MG63 (cell line): ENCODE measurements at places on chromosomes 6 and 20. TPM values are rescaled to one million over a fixed set of nuclear protein-coding genes. Genes with fewer than 3 reads are reported as not detected.

Gene GJA1
- 12.2 and 20.6 TPM in 2 replicates for total RNA-seq

Gene NANP
- 1.2 and 3.1 TPM in 2 replicates for total RNA-seq

Gene RBPJL
- total RNA-seq, result not detected in 2 replicates

Gene CCND3
- total RNA-seq, result 7.5 and 29.8 TPM in 2 replicates

Gene MACROD2
- 0.66 TPM in 1 of 2 replicates, not detected in the other for total RNA-seq

Gene ARMH2
- total RNA-seq, result not detected in 2 replicates

Gene KDM1B
- 11.0 and 20.2 TPM in 2 replicates for total RNA-seq

DNA sequence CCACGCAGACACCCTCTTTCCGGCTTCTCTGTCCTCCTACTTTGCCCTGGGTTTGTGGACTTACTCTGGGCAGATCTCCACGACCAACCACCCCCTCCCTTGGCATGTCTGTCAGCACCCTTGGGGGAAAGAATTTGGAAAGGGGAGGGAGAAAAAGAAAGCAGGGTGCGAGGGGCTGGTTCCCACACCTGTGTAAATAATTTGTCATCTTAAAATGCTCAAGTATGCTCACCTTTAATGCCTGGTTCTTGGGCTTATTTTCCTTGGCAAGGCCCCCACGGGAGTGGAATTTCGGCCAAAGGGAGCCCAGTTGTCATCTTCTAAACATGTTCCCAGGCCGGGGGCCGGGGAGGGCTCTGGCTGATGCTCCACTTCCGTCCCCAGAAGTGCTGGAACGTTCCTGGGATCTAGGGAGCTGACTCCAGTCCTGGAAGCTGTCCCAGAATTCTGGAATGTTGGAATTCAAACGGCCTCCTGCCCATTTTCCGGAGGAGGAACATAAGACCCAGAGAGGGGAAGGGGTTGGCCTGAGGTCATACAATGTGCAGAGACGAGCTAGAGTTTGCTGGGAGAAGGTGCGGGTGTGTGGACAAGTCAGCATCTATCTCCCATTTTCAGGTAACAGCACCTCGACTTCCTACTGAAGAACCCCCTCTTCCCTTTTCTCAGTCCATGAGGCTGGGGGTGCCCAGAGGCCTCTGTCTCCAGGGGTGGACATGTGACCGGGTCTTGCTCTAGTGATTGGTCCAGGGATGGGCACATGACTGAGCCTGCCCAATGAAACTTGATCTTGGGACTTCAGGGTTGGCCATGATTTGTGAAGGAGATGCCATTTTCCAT is 122.3 kb downstream of the CEBPB start:
- peak; percentile 92 for DNase-seq

DNA sequence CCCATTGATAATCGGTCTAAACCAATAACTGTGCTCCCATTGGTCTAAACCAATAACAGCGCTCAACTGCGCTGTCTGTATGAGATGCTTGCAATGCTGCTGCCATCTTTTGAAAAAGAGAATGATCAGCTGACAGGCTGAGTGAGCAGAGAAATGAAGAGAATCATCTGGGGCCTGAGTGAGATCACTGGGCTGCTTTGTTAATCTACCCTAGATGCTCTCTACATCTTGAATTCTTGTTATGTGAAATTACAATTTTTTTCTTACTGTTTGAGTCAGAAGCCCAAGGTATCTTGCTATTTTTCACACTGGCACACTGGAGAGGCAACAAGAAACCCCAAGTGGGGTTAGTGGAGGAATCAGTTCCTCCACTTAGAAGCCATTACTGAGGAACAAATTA is 91.5 kb upstream of the GCM1 start:
- no peak for DNase-seq

- no peak for DNase-seq
Measured at GRCh38 chr6:107706516-107707115, 117.5 kb downstream of the SCML4 start.

- DNase-seq, result no peak
Measured at GRCh38 chr6:160131636-160132296, 10.2 kb downstream of the SLC22A1 start.

DNA sequence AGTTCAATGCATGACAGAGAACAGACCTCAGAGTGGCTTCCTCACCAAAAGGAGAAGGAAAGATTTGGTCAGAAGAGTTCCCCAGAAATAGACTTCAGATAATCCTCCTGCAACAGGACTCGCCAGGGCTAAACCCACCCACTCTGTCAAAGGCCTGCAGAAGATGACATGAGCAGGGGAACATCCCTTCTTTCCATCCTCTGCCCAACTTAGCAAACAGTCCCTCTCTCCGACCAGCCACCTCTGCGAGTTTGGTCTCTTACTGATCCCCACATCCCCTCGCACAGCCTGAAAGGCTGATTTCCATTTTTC is 7.5 kb downstream of the NFATC2 start:
- no peak for DNase-seq

DNA sequence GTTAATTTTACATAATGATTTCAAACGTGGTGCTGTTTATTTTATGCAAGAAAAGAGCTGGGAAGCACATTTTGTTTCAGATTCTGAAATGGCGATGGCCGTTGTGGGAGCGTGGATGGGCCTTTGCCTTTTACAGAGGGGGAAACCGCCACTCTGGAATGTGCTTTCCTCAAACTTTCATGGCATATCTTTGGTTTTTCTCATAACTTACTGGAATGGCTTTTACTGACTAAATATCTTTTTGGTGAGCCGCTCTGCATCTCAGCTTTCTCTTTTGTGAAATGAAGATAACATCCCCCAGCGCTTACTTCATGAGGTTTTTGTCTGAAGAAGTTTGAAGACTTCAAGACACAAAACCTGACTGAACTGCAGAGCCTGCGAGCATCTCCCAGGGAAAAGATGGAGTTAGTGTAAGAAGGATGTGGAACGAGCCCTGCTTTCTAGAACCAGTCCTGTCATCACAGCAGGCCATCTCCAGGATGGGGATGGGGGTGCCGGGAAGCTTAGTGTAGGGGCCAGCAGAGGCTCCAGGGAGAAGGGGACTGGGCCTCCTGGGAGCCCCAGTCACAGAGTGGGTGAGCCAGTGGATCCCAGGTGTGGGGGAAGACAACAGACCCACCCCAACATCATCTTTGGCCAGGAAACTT is 61.8 kb upstream of the TIAM2 start:
- DNase-seq, result no peak

DNA sequence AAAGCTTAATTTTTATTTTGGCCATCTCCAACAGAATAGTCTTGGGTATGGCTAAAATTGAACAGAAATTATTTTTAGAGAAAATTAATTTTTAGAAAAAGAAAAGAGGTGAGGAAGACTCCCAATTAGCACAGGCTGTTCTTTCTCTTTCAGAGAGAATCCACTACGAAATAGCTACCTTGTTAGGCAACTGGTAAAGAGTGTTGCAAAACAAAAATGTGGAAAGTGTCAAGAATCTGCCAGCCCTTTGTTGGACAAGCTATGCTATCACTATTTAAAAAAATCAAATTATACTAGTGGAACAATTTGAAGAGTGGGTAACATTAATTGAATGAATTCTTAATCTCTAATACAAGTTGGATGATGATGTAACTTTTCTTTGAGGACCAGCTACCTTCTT is 19.2 kb upstream of the ZSCAN9 start:
- DNase-seq, result no peak

GRCh38 chr6:141969201-141969600 is 163.5 kb upstream of the GJE1 start:
- DNase-seq, result no peak

DNA sequence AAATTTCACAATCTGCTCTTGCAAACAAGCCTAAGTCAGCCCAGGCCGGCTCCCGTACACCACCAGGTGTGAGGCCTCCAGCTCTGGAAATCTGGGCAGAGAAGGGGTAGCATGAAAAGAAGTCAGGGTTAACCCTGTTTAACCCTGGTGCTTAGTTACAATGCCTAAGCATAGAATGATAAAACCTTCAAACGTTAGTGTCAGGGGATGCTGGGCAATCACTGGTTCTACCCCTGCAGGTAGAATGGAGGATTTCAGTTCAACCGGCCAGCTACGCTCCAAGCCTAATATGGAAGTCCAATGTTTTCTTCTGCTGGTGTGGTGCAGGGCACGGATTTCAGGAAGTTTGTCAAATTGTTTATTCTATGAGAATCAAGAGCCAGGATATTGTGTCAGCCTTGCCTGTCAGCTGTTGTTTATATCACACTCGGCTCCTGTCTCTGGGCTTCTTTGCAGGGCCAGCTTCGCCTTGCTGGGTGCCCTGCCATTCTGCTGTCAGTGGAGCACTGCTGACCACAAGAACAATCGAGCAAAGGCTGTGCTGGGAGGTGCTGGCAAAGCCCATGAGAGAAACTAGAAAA is 20.2 kb upstream of the CD93 start:
- peak; percentile 18 for DNase-seq

DNA sequence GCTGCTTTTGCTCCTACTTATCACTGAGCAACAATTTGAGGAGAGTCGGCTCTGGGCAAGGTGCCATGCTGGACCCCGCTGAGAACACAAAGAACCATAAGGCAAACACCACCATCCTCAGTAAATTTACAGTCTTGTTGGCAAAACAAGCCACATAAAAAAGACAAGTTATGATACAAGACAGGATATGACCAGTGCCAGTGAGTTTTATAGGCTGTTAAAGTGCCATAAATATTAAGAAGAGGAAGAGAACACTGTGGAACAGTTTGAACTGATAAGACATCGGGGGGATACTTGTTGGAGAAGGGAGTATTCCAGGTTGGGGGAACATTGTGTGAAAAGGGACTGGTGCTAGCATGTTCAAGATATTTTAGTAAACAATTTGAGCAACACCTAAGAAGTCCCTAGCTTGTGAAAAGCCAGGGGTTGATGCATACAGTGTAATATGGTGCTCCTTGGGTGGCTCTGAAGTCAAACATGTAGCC is 25.3 kb upstream of the RIPOR2 start:
- DNase-seq, result no peak

GRCh38 chr20:46978951-46979491 is 84.4 kb downstream of the EYA2 start:
- DNase-seq, result no peak

DNA sequence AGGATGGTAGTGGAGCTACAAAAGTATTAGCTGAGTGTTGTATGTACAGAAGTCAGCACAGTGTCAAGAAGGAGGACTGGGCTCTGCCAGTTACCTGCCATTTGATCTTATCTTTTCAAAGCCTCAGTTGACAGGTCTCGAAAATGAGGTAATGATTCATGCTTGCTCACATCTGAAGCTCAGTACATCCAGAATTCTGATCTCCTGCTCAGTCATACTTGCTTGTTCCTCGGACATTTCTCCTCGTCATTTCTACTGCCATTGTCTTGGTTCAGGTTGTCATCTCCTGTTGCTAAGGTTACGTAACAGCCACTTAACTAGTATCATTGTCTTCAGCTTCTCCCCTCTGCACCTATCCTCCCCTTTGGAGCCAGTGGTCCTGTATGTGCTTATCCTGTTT is 89.5 kb downstream of the SLX4IP start:
- no peak for DNase-seq

- DNase-seq, result no peak
Measured at GRCh38 chr20:53402233-53403005, 191.2 kb downstream of the ZNF217 start.

DNA sequence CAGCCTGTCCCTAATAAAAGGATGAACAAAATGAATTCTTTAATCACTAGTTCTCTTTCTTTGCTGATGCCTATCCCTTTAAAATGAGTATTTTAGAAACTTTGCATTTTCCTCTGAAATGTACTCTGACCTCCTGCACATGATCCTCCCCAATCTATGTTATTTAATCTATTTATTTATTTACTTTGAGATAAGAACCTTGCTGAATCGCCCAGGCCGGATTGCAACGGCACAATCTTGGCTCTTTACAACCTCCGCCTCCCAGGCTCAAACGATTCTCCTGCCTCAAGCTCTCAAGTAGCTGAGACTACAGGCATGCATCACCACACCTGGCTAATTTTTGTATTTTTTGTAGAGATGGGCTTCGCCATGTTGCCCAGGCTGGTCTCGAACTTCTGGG is 27.9 kb downstream of the ADTRP start:
- peak; percentile 56 for DNase-seq

GRCh38 chr6:131262060-131262459 is 126.8 kb downstream of the AKAP7 start:
- DNase-seq, result no peak

DNA sequence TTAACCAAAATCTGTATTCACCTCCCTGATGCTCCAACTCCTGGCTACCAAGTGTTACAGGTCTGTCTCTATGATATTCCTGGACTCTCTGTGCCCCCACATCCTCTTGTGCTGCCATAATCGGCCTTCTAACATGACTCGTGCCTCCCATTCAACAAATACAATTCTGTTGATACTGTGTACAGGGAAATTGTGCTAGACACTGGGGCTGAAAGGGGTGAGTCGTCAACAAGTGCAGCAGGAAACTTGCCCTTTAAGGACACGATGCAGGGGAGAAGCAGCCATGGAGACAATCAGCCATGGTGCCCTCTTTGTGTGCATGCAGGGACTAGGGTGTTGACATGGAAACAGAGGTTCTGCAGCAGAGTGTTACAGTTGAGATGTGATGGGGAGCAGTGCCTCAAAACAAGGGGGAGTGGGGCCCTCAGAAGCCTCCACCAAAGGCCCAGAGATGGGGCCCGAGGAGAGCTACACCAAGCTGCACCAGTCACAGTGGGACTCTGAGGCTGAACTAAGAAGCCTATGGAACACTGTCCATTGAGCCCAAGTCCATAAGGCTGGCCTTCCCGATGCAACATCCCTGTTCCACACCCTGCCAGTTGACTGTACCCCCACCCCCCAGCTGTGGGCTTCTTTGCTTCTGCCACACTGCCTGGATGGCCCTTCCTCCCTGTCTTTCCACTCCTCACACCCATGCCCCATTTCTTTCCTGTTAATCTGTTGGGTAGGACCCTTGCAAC is 3.1 kb downstream of the PCED1A start:
- DNase-seq, result no peak

DNA sequence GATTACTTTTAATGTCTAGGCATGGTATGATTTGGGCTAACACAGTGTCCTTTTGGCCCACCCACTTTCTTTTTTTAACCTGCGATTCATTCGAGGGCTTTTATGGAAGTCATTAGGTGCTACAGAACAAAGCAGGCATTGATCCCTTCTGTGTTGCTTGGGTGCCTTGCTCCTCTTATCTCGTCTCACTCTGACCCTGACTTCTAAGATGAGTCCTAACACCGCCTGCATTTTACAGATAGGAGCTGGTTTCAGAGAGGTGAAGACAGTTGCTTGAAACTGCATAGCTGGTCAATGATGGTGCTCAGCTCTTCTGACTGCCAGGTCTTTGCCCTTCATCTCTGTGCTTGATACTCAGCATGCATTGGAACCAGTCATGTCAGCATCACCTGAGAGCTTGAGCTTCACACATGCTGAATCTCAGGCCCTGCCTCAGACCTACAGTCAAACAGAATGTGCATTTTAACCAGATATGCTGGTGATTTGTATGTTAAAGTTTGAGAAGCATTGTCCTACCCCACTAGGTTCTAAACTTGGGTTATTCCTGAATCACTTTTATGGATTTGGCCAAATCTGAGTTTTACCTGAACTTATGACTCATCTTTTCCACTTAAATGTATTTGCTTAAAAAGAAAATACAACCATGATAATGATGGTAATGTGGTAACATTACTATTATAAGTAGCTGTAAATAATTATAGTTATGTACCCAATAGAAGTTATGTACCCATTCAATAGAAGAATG is 142.3 kb downstream of the PLCB4 start:
- DNase-seq, result no peak

- peak; percentile 8 for DNase-seq
Measured at GRCh38 chr6:159871241-159871640, 19.5 kb upstream of the MAS1 start.
